Placental pericyte (primary cell): ENCODE measurements at places on chromosomes 1 and 21. TPM values are rescaled to one million over a fixed set of nuclear protein-coding genes. Genes with fewer than 3 reads are reported as not detected.

Gene KCNK1
- total RNA-seq: 0.22 and 0.72 TPM in 2 replicates

Gene SDHC
- total RNA-seq: 33.6 and 49.0 TPM in 2 replicates

Gene TAS1R3
- total RNA-seq: 0.14 and 1.3 TPM in 2 replicates

Gene BTBD8
- 2.4 and 2.8 TPM in 2 replicates for total RNA-seq

Gene SLC6A17
- 0.14 TPM in 1 of 2 replicates, not detected in the other for total RNA-seq

Gene HUNK
- total RNA-seq: 0.43 TPM in 1 of 2 replicates, not detected in the other

Gene NHLH1
- total RNA-seq: under 0.01 and 0.14 TPM in 2 replicates

Gene C1orf115
- total RNA-seq: 1.3 and 2.4 TPM in 2 replicates

Gene OR2T11
- not detected in 2 replicates for total RNA-seq

Gene RBM11
- total RNA-seq: not detected in 2 replicates

Gene TAF5L
- total RNA-seq: 15.8 and 30.8 TPM in 2 replicates

Gene SPRR1B
- total RNA-seq: not detected in 2 replicates

Gene ATXN7L2
- 2.0 and 4.0 TPM in 2 replicates for total RNA-seq

Gene HMGCS2
- total RNA-seq: not detected in 2 replicates

Gene KRTAP19-3
- not detected in 2 replicates for total RNA-seq

Gene FAM72C
- total RNA-seq: 0.22 and 4.2 TPM in 2 replicates

Gene FCRL4
- total RNA-seq: not detected in 2 replicates

Gene DPT
- total RNA-seq: under 0.01 and 0.29 TPM in 2 replicates

Gene VPS45
- total RNA-seq: 19.0 and 50.8 TPM in 2 replicates

Gene MTARC1
- total RNA-seq: 0.14 and 0.44 TPM in 2 replicates

Gene CXADR
- total RNA-seq: 3.1 and 5.6 TPM in 2 replicates

Gene CNIH3
- 39.6 and 91.5 TPM in 2 replicates for total RNA-seq

Gene CD1D
- total RNA-seq: 0.14 and 0.66 TPM in 2 replicates

Gene DCST1
- not detected in 2 replicates for total RNA-seq

Gene OR6K3
- total RNA-seq: not detected in 2 replicates

Gene KCNQ4
- under 0.01 TPM in 1 of 2 replicates, not detected in the other for total RNA-seq

Gene LCE6A
- total RNA-seq: not detected in 2 replicates

Gene UQCRH
- 243 and 593 TPM in 2 replicates for total RNA-seq
